ENCODE measurements at places on chromosomes 1 and 21.

GRCh38 chr1:41902159-41902577 lies 16.6 kb downstream of the HIVEP3 start:
- DNase-seq = no peak

- DNase-seq = no peak
Measured at GRCh38 chr1:150233359-150234308, 2.3 kb downstream of the ANP32E start.

- no peak for DNase-seq
Measured at GRCh38 chr1:164685266-164686035, 126.5 kb downstream of the PBX1 start.

DNA sequence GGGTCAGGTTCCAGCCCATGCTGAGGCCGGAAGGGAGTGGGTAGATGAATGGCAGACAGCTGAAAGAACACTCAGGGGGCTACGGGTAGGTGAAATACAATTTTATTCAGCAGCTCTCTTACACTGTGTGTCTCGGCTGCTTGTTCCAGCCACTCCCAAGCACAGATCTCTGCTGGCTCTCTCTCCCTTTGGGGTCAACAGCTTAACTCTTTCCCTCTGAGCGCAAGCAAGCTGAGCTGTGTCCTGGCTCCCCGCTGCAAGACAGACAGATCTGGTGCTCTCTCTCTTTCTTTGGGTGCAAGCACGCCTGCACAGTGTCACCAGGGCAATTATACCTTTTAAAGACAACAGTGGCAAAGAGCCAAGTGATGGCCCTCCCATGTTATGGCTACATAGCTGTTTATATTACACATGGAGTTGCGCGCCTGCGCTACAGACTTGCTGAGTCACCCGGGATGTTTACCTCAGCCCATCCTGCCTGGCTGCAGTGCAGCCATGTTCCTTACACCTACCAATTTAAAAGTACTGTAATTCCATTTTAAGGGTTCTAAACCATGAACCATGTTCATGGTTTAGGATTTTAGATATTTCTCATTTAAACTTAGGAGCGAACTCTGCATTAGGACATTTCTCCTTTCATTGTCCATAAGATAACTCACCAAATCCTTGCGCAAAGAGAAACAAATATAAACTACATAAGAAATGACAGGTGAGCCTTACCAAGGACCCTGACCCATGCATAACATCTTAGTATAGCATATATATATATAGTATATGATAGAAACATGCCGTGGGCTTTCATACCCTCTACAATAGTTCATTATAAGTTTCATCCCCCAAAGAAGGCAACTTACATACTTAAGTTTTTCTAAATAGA lies 396.5 kb downstream of the SMYD3 start:
- no peak for DNase-seq

- DNase-seq = no peak
Measured at GRCh38 chr1:111719135-111719534, 20.1 kb downstream of the INKA2 start.

DNA sequence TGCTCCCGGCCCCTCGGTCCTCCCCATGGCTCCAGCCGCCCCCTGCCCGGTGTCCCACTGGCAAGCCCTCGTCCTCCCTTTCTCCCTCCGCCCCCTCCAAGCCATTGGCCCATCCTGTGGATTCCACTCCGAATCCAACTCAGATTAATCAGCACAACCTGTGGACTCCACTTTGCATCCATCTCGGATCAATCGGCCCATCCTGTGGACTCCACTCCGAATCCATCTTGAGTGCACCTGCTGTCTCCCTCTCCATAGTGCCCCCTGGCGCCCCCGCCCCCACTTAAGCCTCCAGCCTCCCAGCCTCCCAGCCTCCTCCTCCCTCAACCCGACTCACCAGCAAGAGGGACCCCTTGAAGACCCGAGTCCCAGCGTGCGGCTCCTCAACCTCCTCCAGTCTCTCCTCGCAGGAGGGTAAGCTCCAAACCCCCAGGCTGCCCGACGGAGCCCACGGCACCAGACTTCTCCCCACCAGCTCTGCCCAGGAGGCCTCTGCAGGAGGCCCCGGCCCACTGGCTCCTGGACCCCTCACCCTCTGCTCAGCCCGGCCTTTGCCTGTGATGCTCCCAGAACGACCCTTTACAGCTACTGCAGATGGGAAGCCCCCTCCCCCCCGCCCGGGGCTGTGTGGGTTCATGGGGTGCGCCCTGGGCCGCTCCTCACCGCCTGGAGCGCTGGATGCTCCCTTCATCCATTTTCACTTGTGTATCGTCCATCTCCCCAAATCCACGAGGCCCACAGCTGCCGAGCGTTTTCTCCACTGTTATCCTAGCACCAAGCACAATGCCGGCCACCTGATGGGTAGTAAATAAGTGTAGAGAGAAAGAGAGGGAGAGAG lies 40.6 kb upstream of the TSPEAR start:
- no peak for DNase-seq

- no peak for DNase-seq
Measured at GRCh38 chr1:235199441-235199840, 38.4 kb upstream of the RBM34 start.

DNA sequence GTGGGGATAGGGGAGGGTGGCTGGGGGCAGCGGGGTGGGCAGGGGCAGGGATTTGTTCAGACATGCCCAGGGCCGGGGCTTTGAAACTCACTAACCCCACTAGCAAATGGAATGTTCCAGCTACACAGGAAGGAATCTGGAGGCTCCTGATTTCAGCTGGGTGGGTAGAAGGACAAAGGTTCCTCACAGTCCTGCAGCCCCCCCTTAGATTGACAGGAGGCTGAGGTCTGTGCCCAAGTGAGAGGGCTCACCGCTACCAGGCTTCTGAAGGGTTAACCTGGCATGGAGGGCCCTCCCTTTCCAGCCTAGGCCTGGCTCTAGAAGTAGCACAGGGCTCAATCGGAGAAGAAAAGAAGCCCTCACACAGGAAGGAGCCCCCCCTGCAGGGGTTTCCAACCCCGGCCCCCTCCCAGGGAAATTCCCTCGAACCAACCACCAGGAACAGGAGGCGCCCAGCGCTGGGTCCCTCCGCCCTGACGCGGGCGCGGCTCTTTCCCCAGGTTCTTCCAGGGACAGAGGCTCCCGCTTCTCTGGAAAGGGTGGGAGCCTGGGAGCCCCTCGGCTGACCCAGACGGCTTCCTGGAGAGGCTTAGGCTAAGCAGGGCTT lies 3.3 kb downstream of the EPHA2 start:
- no peak for DNase-seq

DNA sequence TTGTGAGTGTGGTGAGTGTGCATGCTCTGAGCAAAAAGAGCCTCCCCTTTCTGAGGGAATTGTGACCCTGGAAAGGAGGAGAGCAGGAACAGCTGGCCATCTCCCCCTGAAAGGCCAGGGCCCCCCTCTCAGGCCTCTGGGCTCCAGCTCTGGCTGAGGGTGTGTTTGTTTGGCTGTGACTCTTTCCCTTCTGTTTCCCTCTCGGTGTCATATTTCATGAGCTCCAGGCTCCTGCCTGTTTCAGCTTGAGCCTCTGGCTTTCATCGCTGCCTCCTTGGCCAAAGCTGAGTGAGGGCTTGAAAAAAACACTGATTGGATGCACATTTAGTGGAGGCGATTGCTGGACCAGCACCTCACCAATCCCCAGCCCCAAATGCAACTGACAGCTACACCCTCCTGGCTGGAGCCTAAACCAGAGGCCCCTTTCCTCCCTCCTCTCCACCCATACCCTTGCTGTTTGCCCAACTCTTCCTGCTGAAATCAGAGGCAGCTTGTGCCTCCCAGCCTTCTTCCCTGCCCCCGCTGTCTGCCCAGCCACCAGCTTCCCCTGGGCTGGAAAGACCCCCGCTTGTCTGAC lies 64.1 kb downstream of the DDR2 start:
- peak; percentile 59 for DNase-seq

DNA sequence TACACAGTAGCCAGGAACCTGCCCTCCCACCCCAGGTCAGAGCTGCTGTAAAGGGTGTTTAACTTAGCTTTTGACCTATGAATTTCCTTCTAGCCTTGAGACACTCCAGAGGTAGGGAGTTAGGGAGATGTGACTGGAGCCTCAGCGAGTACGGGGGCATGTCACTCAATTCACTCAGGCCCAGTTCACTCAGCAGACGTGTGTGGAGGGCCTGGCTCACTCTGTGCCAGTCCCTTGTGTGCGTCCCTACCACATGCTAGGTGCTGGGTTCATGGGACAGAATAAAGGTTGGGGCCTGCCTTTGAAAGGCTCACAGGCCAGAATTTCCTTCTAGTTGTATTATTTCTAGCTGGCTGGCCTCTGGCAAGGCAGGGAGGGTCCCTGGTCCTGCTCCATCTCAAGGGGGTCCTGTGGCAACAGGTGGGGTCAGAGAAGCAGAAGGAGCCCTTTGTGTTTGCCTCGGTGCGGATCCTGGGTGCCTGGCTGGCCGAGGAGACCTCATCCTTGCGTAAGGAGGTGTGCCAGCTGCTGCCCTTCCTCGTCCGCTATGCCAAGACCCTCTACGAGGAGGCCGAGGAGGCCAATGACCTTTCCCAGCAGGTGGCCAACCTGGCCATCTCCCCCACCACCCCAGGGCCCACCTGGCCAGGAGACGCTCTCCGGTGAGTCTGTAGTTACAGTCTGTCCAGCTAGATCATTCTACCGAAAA lies 4.5 kb downstream of the NCDN start:
- DNase-seq = no peak

- no peak for DNase-seq
Measured at GRCh38 chr1:93531193-93531592, 83.3 kb downstream of the FNBP1L start.

DNA sequence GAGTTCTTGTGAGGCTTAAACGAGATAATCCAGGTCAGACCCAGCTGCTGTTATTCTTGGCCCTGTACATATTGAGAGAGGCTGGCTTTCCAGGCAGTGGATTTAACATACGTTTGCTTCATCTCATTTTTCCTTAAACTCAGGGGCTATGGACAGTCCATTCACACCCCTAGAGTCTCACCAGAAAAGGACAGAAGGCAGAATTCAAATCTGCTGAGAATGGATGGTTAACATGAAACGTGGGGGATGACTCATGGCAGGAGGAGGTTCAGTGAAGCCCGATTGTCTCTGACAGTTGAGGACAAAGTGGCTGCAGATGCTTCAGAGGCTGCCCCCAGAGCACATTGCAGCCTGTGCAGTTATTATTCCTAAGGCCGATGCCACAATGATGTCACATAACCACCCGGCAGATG lies 39.5 kb downstream of the TGFB2 start:
- no peak for DNase-seq

DNA sequence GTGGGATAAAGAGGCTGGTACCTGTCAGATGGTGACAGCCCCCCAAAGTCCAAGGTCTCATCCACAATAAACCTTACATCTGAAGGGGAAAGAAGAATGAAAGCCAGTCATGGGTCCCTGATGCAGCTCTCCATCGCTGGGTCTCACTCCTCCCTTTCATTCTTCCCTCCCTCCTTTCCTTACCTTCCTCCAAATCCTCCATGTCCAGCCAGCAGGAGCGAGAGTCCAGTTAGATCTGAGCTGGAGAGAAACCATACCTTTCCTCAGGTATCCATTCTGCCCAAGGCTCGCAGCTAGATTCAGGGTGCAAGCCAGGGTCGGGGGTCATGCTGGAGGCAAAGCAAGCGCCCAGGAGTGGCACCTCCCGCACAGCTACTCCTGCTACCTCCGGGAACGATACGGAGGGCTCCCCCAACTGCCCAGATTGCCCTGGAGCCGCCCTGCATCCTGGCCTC lies 421 bp downstream of the PSRC1 start:
- DNase-seq = no peak

DNA sequence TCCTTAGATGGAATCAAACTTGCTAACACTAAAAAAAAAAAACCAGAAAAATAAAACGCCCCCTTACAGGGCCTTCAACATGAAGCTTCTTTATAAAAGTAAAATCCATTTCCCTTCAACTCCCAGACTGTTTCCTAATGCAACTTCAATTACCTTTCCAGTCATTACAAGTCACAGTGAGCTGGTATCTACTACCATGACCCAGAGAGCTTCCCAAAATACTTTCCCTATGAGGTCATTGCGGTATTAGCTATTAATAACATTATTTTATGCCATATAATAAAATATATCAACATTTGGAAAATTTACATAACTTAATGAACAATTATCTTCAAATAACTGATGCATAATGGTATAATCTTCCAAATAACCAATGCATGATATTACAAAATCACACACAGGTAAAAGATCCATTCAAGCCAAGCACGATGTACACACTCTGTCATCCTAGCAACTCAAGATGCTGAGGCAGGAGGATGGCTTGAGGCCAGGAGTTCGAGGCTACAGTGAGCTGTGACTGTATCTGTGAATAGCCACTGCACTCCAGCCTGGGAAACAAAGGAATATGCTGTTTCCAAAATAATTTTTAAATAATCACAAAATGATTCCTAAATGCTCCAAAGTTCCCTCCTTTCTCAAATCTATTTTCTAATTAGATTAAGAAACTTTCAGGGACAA lies 24.1 kb downstream of the EIF4G3 start:
- no peak for DNase-seq

DNA sequence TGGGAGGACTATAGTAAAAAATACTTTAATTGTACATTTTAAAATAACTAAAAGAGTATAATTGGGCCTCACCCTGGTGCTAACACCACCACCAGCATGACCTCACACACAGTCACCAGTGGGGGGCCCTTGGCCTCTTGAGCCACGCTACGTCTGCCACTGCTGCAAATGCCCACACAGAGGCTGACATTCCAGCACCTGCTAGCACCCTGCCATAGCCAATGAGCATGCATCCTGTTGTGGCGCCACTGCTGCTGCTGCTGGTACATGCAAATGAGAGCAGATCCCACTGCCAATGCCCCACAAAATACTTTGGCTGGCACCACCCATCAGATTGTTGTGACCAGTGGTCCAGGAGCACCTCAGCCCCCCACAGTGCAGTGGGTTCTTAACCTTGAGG lies 31.5 kb upstream of the TNR start:
- no peak for DNase-seq

- no peak for DNase-seq
Measured at GRCh38 chr1:116791727-116792126, 37.5 kb downstream of the CD2 start.

- DNase-seq = no peak
Measured at GRCh38 chr1:41673378-41673777, 188.9 kb upstream of the EDN2 start.

DNA sequence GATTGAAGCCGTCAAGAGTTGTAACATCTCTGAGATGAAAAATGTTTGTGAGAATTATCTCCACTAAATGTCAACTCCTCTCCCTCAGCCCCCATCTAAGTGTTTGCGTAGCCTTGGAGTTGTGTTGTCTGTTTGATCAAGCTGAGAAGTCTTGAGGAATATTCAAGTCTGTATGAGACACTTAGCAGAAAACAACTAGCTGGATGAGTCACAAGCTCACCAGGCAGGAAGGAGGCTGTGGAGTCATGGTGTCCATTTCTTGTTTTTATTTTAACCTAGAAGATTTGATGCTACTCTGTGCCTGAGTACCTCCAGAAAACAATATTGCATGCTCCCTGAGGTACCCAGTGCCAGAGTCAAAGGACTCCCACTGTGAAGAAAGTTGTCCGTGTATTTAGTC lies 211.6 kb upstream of the PLXNA2 start:
- no peak for DNase-seq

DNA sequence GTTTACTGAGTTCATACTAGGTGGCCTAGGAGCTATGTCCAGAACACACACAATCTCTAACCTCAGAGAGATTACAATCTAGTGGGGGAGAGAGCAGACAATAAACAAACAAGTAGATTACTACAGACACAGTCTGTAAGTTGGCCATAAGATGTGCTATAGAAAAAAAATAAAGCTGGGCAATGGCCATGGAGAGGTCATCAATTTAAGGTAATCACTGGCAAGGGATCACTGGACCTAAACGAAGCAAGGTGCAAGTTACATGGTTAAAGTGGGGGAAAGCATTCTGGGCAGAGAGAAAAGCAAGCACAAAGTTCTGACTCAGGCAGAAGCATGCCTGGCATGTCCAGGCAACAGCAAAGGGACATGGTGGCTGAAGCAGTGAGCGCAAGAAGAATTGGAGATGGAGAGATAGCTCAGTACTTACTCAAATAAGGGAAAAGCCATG lies 147.0 kb downstream of the RERE start:
- DNase-seq = no peak

Measured in NCI-H1930 (cell line).